ENCODE measurements at places on chromosomes 1 and 21.

DNA sequence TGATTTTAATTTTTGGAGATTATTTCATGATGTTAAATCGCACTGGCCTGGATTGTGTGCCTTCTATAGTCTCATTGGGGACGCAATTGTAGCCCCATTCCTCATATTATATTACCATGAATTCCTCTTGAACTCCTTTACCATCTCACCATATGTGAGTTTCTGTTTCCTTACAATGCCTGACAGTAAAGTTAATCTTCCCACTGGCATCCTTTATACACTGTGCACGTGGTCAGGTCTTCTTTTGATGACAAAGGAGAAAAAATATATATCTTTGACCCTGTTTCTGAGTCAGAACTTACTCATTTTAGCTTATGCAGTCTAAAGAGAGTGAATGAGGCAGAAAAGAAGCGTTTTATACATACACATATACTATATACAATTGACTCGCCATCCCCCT, 774 bp upstream of the ABL2 start:
- no peak for DNase-seq

DNA sequence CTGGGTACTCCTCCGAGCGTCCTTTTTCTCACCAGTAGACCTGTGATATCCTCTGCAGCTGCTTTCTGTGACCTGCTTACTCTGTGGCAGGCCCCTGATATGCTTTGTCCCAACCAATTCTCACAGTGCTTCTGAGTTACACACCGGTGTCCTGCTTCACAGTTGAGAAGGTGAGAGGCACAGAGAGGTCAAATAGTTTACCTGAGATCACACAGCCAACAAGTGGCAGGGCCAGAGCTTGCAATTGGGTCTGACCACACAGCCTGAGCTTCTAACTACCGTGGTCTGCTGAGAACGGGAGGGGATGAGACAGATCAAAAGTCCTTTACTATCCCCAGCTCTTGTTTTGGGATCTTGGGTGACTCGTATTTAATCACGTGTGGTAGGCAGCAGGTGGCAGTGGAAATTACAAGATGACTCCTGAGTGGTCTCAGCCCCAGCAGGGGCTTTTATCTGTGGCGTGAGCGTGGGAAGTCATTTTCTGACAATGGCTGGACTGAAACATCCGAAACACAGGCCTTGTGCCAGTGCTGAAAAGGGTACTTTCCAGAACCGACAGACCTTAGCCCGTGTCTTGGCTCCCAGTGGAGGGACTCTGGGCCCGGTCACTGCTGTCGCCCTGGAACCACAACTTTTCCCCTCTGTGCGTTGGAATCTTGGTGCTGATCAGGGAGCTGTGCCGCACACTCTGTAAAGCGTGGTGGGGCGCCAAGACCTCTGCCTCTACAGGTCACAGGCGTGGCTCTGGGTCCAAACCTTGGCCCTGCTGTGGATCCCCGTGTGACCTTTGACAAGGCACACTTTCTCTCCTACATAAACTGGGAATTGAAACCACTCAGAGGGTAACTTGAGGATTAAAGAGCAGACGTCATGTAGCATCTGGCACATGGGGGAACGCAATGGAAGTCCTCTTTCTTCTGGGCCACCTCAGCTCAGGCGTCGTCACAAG, 11.9 kb downstream of the THEMIS2 start:
- no peak for DNase-seq

GRCh38 chr1:145891587-145892485, 6.2 kb upstream of the ANKRD35 start:
- peak; percentile 46 for DNase-seq

DNA sequence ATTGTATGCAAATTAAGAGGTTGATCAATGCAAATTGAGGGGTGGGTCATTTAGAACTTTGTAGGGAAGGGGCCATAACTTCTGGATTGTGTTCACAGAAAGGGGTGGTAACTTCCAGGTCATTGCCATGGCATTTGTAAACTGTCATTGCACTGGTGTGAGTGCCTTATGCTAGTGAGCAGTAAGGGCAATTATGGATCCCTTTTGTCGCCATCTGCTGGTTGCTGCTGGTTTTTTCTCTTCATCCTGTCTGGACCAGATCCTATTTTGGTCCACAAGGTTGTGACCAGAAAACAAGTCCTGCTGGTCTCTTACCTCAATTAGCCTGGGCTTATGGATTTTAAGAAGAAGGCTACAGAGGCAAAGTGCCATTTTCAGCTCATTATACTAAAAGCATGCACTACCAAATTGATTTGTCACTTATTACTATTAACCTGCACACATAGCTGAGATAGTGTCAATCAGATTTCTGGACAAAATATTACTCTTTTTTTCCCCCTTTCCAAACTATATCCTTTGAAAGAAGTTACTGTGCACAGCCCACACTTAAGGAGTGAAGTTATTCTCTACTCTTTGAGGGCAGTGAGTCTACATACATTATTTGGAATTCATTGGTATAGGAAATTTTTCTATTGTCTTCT, 196.2 kb downstream of the ZC3H11B start:
- peak; percentile 12 for DNase-seq

GRCh38 chr1:200458780-200459179, 48.9 kb upstream of the ZNF281 start:
- no peak for DNase-seq

- no peak for DNase-seq
These were observed 25.9 kb upstream of the TOR3A start for GRCh38 chr1:179055937-179056336.

- no peak for DNase-seq
These were observed 105.4 kb downstream of the CD247 start for GRCh38 chr1:167412920-167413319.

GRCh38 chr1:151711044-151711800, 5.4 kb downstream of the CELF3 start:
- DNase-seq = no peak

- peak; percentile 69 for DNase-seq
These were observed 20.2 kb downstream of the PEX14 start for GRCh38 chr1:10494754-10495474.

- DNase-seq = no peak
These were observed 51.0 kb downstream of the KCNK2 start for GRCh38 chr1:215133532-215133931.

GRCh38 chr1:75901371-75901770, 30.8 kb downstream of the ASB17 start:
- DNase-seq = no peak

DNA sequence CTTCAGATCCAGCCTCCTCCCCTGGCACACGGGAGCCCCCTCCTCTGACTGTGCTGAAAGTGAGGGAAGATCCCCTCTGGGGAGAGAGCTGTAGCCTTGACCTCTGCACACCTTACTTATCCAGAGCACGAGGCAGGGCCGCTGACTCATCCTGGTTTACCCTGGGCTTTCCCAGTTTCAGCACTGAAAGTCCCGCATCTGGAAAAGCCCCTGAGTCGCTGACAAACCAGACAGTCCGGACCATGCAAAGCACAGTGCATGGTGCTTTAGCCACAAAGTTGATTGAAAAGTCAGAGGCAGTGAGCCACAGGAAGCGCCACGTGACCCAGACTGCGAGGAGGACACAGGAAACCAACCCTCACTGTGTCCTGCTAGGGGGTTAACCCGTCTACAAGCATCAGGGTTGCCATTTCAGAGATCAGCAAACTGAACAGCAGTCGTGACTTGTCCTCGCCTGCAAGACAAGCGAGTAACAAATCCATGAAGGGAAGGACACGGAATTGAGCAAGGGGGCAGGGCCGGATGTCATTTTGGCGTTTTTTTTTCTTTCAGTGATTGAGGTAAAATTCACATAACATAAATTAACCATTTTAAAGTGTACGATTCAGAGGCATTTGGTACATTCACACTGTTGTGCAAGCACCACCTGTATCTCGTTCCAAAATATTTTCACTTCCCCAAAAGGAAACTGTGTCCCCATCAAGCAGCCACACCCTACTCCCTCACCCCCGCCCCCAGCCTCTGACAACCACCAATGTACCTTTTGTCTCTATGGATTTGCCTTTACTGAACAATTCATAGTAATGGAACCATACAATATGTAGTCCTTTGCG, 19.9 kb upstream of the IFNGR2 start:
- no peak for DNase-seq

GRCh38 chr1:167161242-167161641, 59.4 kb upstream of the POU2F1 start:
- no peak for DNase-seq

DNA sequence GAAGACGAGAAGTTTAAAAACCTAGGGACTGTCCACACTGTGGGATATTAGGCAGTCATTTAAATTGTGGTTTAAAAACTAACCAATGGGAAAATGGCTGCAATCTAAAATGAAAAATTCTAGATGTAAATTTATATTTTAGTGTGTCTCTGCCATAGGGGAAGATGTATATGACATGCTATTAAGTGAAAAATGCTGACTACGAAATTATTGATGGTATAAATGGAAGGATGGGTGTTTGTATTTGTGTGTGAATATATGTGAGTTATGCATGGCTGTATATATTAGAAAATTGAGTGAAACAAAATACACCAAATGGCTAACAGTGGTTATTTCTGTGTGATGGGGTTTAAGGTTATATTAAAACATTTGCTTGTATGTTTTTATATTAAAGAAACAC, 260.7 kb downstream of the AJAP1 start:
- no peak for DNase-seq

DNA sequence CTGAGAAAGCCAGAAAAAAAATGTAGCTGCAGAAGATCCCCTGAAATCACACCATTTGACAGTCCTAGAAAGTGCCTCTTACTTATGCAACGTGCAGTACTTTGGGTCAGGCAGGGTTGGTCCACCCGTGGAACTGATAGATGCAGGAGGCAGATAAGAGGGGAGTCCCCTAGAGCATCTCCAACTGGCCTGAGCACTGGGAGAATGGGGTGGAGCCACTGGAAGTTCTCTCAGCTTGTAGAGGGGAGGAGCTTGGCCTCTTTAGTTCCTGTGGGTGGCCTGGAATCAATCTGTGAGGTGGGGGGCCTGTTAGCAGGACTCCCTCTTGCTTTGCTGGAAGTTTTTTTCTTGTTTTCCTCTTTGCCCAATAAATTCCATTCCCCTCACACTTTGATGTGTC, 335.7 kb upstream of the NCAM2 start:
- no peak for DNase-seq

- DNase-seq = no peak
These were observed 20.7 kb upstream of the TRIM45 start for GRCh38 chr1:117142200-117142599.

- no peak for DNase-seq
These were observed 7.2 kb downstream of the FPGT start for GRCh38 chr1:74205266-74205665.

DNA sequence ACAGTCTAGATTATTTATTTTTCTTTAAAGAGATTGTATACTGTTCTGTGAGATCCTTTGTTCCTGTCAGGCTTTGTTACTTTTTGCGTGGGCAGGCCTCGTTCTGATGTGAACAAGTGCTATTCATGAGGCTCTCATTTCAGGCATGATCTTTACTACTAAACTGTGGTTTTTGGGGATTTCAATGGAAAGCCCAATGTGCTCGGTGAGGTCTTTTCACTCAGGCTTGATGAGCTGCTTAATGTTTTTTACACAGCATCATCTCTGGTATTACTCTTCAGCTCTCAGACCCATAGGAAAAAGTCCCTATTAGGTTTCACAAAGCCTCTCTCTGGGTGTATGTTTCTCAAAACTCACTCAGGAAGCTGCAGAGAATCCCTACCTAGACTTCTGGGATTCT, 419.4 kb downstream of the GPATCH2 start:
- DNase-seq = no peak

- DNase-seq = peak; percentile 28
These were observed 292.2 kb downstream of the SMYD3 start for GRCh38 chr1:246214708-246215509.

- DNase-seq = no peak
These were observed 1.0 kb upstream of the NADK start for GRCh38 chr1:1779320-1779675.

GRCh38 chr21:39097981-39098380, 85.3 kb downstream of the PSMG1 start:
- DNase-seq = no peak

DNA sequence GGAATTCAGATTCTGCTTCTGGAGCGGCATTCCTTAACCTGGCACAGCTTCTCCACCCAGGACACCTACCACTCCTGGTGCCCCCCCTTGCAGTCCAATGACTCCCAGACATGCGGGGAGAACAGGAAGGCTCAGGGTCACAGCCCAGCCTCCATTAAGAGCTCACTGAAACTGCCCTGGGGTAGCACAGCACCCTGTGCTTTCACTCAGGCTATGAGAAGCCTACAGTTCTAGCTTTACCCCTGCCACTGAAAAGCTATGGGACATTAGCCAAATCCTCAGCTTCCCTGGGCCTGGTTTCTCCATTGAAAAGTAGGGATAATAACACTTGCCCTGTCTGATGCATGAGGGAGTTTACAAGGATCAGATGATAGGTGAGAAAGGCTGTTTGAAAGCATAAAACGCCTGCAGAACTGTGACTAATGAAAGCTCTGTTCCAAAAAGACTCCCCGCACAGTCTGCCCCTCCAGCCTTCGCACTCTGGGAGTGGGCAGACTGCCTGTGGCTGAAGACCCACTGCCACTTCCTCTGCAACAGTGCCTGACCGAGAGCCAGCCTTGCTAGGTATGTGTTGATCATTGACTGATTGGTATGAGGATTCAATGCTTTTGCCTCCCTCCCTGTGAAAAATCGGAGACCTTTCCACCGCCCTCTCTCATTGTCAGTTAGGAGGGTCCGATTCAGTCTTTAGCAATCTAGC, 2.7 kb upstream of the CLDN19 start:
- no peak for DNase-seq

GRCh38 chr21:38186661-38187270, 70.0 kb upstream of the KCNJ15 start:
- no peak for DNase-seq

DNA sequence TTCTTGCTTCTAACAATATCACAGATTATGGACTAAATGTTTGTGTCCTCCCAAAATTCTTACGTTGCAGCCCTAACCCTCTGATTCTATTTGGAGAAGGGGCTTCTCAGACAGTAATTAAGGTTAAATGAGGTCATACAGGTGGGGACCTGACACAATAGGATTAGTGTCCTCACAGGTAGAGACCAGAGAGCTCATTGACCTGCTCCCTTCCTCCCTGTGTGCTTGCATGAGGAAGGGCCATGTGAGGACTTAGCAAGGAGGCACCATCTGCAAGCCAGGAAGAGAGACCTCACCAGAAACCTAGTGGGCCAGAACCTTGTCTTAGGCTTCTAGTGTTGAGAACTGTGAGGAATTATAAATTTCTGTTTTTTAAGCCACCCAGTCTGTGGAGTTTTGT, 322.6 kb downstream of the SMYD3 start:
- DNase-seq = no peak
